ENCODE measurements at places on chromosomes 13 and 19.

GRCh38 chr13:106534639-106535551 is 567 bp downstream of the EFNB2 start:
- DNase-seq = no peak

GRCh38 chr19:8180018-8180417 is 29.2 kb upstream of the CERS4 start:
- no peak for DNase-seq

- no peak for DNase-seq
Measured at GRCh38 chr13:76837801-76838200, 48.4 kb downstream of the KCTD12 start.

- DNase-seq = no peak
Measured at GRCh38 chr19:1765904-1766799, 12.8 kb downstream of the ONECUT3 start.

GRCh38 chr13:112624040-112624439 is 36.1 kb upstream of the TUBGCP3 start:
- no peak for DNase-seq

GRCh38 chr19:8654591-8655339 is 24.3 kb downstream of the NFILZ start:
- DNase-seq = peak; percentile 21

DNA sequence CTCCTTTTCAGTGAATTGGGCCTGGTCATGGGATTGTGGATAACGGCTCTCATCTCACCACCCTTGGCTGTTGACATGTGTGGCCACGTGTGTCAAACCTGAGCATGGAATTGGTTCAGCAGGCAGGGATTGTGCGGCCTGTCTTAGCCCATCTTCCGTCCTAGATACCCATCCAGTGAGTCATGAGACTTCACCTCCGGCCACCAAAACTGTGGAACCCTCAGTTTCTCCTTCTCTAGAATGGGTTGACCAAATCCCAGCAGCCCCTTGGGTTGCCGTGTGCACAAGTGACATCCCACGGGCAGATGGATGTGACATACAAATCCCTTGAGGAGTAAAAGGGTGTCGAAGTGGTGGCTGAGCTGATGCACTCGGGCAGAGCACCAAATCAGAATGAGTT is 6.7 kb downstream of the GGN start:
- no peak for DNase-seq

DNA sequence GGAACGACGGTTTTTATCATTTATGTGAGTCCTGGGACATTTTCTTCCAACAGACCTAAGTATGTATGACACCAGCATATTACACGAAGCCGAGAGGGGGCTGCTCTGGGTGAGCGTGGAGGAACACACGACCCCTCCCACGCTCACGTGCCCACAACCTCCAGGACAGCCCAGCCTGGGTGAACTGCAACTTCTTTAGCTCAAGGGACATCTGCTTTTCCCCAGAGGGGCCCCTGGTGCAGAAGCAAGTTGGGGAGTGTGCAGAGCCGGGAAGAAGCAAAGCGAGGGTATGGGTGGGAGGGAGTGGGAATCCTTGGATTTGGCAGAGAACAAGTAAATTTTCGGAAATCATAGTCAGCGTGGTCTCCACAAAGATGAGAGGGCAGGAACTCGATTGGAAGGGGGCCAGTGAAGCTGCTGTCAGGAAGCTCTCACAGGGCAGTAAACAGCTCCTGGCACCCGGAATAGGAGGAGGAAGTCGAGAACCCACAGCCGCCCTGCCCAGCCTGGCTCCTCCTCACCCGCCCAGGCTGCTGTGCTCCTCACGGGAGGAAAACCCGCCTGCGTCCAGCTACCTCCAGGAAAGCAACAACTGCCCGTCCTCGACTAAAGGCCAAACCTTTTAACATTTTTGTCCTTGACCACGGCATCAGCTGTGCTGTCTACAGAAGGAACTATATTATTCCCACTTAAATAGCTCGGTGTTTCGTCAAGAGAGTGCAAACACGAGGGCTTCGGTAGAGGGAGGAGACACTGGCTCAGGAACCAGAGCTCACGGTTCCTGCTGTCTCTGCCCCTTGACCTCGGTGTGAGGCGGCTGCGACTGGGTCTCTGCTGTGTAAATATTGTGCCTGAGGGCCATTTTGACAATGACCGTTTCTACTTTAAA is 17.2 kb upstream of the CFAP97D2 start:
- DNase-seq = no peak

GRCh38 chr13:90385781-90386489 is 961.6 kb upstream of the MIR17HG start:
- no peak for DNase-seq

DNA sequence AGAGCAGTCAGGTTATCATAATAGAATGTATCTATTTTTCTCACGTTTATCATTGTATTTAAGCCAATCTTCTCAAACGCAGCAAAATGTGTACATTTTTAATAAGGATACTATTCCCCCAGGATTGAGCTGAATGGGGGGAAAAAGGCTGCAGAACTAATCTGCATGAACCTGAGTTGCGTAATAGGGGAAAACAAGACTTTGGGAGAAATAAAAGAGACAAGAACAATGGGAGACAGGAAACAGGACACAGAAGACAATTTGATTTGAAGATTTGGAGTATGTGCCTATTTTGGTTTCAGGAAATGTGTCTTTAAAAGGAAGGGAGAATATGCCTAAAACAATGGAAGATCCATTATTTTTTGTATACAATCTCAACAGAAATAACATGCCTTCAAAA is 844.5 kb downstream of the DIAPH3 start:
- no peak for DNase-seq

- DNase-seq = no peak
Measured at GRCh38 chr13:91323349-91323748, 24.1 kb upstream of the MIR17HG start.
